ENCODE measurements at places on chromosomes 11 and 22.

- DNase-seq, result no peak
Observed at GRCh38 chr11:132358573-132358953, 988.1 kb downstream of the NTM start.

- DNase-seq, result no peak
Observed at GRCh38 chr11:86811637-86812321, 11.4 kb downstream of the PRSS23 start.

GRCh38 chr22:42910221-42910942 is 53.3 kb upstream of the ARFGAP3 start:
- DNase-seq, result no peak

GRCh38 chr22:45073064-45073463 is 63.3 kb upstream of the PHF21B start:
- DNase-seq, result no peak

GRCh38 chr22:25030636-25031035 is 78.1 kb downstream of the KIAA1671 start:
- no peak for DNase-seq

DNA sequence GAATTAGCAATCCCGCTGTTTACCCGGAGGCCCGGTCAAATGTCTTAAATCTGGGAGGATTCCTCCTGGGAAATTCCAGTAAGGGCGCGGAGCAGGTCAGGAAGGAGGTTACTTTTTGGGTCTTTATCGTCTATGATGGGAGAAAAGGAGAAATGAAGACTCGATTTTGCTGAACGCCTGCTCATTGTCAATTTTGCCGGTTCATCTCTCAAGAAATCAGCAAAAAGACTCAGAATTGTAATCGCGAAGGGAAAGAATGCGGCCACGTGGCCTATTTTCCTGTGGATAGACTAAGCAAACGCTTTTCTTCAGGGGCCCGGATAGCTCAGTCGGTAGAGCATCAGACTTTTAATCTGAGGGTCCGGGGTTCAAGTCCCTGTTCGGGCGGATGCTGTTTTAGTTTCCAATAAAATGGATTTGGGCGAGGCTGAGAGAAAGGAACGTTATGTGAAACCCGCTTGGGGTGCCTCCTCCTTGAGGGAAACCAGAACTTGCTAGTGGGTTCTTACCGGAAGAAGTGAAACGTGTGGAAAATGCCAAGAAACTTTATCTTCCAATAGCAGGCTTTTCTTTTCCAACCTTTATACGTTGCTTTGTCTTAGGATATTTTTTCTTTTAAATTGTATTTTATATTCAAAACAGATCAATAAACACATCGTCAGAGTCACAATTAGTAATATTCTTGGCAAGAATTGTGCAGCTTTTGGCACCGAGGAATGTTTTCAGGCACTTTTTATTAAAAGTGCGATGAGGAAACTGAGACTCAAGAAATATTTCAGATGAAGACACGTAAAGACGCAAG is 45.0 kb downstream of the OR4D9 start:
- peak; percentile 13 for DNase-seq

DNA sequence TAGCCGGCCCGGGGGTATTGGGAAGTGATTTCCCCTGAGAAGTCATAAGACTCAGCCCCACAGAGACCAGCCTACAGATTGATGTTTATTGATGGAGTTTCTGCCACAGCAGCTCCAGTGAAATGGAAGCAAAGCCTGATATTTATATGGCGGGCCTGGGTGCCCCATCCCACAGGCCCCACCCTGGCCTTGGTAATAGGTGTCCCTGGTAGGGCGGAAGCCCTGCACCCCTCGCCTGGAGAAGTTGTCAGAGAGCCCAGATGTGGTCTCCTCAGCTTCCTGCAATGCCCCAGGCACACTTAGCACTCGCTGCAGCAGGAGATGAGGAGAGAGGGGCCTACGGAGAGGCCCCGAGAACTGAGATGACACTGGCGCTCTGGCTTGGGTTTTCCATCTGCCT is 107.4 kb downstream of the MORC2 start:
- no peak for DNase-seq

- DNase-seq, result no peak
Observed at GRCh38 chr11:23100726-23101125, 240.5 kb upstream of the CCDC179 start.

GRCh38 chr22:29072979-29073617 is at the start of gene KREMEN1:
Gene KREMEN1 (plus strand): TSS chr22:29073035. CDS start chr22:29073131, 96 bp downstream.
- no peak for DNase-seq

- no peak for DNase-seq
Observed at GRCh38 chr11:17591293-17591692, 44.2 kb downstream of the OTOG start.

GRCh38 chr11:62546244-62546928 is at the start of gene AHNAK:
Gene AHNAK (minus strand): TSS chr11:62546806. CDS start chr11:62536098, 10,708 bp downstream.
- peak; percentile 57 for DNase-seq

GRCh38 chr11:43947003-43947500 is 4.6 kb downstream of the C11orf96 start:
- no peak for DNase-seq

GRCh38 chr11:65353900-65354264 is 669 bp upstream of the TIGD3 start:
- no peak for DNase-seq

- DNase-seq, result no peak
Observed at GRCh38 chr11:130109386-130109785, 39.7 kb downstream of the APLP2 start.

DNA sequence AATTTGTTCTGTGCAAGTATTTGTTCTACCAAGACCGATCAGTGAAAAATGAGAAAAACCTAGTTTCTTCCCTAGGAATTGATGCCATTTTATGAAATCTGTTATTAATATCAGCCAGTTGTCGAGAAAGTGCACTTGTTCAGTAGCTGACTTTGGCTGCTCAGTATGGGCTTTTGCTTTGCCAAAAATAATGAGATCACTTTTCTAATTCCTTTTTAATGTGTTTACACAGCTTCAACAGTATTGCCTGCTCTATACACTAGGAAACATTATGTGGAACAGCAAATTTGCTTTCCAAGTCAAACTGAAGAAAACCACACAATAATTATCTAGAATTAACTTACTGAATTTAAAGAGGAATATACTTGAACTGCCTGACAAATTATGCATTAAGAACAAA is 34.4 kb downstream of the SCUBE2 start:
- no peak for DNase-seq

DNA sequence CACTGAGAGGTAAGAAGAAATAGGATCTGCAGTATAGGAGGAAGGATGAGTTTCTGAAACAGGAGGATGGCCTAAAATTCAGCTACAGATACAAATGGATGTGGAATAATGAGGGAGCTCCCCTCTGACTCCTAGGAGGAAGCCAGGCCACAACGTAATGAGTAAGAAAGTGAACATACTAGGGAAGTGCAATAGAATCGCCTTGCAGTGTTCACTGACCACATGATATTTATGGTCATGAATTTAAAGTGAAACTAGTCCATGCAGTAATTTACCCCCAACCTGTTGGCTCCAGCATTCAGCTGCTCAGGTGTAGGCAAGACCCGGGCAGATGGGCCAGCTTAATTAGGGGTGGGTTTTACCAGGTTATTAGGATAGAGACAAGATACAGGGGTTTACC is 101.7 kb downstream of the DEUP1 start:
- DNase-seq, result no peak

GRCh38 chr22:19127329-19128008 is 3.6 kb upstream of the TSSK2 start:
- no peak for DNase-seq

DNA sequence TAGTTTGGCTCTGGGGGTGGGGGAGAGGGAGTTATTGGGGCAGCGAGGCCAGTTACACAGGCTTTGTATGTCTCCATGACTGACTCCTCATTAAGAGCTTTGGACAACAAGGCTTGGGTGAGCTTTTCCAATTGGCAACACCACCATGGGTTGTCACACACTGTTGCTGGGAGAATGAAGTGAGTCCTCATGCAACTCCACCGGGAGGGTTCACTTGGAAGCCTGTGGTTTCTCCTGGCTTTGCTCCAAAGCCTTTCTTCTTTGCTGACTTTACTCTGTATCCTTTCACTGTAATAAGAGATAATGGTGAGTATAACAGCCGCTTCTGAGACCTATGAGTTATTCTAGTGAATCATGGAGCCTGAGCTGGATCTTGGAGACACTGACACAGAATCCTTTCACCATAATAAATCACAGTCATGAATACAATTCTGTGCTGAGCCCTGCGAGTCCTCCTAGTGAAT is 24.9 kb downstream of the EIF3F start:
- no peak for DNase-seq

DNA sequence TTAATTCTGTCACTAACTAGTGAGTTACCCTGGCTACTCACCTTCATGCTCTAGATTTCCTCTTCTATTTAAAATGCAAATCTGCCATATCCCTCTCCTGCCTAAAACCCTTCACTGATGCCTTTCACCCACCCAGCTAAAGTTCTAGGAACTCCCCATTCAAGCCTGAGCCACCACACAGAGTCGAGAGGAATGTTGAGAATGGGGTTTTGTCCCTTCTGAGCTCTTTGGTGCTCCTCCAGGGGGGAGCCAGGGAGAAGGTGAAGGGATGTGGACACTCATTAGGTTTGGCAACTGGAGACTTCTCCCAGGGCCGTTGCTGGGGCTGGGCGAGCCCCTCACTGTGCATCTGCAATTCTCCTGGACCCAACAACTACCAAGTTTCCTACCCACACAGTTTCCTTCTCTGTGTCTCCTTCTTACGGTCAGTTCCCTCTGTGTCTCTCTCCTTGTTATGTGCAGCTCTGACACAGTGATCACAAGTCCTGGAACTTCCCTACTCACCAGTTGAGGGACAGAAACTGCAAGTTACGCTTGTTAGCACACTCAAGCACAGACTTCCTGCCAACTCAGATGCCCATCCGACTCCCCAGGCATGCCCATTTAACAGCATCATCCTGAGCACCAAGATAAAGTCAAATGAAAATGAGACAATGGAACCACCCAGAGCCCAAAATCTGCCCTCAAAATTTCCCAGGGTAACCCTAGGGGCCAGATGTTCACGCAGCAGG is 6.5 kb upstream of the IL10RA start:
- DNase-seq, result no peak

GRCh38 chr22:28351476-28351875 is 328.2 kb downstream of the TTC28 start:
- no peak for DNase-seq

- DNase-seq, result no peak
Observed at GRCh38 chr22:32986766-32987040, 71.5 kb downstream of the SYN3 start.

DNA sequence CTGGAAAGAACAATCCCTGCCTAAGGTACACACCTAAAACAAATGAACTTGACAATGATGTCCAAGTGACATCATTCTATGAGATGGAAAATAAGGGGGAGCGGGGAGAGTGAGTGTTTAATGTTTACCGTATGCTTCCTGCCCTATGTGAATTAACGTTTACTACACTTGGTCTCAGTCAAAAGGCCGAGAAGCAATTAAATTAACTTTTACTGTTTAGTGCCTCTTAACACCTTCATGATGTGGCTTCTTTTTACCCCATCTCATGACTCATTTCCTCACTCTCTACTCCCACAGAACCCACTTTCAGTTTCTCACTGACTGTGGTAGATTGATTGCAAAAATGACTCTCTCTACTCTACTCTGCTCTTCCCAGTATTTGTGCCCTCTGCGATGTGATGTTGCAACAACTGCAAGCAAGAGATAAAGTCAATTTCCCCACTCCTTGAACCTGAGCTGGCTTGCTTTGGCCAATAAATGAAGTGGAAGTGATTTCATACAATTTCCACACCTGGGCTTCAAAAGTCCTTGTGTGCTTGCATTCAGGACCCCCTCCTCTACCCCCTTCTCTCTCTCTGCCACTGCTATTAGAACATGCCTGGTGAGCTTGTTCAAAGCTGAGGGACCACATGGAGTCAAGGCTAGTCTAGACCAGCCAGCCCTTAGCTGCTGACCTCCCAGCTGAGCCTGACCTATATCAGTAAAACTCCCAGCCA is 11.6 kb upstream of the ALKBH3 start:
- no peak for DNase-seq

DNA sequence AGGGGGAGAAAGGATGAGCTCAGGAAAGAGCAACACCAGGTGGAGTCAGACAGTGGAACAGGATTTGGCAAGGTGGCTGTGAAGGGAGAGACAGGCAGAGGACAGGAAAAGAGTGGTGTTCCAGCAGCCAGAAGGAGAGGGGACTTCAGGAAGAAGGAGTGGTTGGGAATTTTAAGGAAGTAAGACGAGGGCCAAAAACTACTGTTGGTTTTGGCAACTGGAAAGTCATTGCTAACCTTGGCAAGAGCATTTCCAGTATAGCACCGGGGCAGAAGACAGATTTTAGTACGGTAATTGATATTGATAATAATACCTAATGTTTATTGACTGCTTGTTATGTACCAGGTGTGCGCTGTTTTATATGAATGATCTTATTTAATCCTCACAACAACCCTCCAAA is 15.4 kb upstream of the DDX6 start:
- no peak for DNase-seq

DNA sequence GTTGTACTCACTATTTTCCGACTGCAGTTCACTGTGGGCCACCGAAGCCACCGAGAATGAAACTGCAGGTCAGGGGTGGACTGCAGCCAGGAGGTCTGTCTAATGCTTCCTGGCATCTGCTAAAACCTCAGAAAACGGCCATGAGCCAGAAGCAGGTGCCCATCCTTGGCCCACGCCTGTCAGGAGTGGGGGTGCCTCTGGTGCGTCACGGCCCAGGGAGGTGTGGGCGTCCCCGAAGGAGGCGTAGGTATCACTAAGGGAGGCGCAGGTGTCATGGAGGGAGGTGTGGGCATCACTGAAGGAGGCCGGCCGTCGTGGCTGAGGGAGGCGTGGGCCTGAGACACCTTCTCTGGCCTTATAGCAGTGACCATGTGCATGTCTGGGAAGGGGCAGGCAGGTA is 456.2 kb downstream of the TBC1D22A start:
- no peak for DNase-seq

- DNase-seq, result no peak
Observed at GRCh38 chr11:43145653-43146052, 166.1 kb upstream of the API5 start.

- DNase-seq, result no peak
Observed at GRCh38 chr11:59678118-59678812, 9.4 kb upstream of the PATL1 start.

- no peak for DNase-seq
Observed at GRCh38 chr11:102396708-102397563, 49.9 kb downstream of the BIRC2 start.

GRCh38 chr11:72513411-72513810 is 79.1 kb upstream of the CLPB start:
- no peak for DNase-seq

DNA sequence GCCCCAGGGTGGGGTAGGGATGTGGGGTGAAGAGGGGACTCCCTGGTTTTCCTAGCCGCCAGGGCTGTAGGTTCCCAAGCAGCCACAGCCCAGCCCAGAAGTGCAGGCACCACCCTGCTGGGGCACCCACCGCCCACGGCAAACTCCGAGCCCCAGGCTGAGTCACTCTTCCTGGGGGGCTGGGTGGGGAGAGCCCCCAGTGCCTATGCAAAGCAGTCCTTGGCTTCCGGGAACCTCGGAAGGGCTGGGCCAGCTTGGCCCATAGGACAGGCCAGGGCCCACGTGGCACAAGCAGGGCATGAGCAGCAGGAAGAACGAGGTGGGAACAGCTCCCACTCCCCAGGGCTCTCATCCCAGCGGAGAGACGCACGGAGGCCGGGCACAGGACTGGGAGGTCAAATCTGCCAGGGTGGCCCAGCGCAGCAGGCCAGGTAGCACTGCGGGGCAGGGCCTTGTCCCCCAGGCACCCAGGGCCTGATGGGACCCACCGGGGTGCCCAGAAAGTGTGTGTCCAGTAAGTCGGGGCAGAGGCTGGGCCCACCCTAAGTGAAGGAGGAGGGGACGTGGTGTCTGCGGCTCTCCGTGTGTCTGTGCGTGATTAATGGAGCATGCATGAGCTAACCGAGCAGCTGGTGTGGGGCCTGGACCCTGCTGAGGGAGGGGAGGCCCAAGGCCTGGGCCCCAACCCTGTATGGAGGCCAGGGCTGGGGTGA is 4.6 kb upstream of the IL17REL start:
- peak; percentile 41 for DNase-seq
